Stimulated activated CD4-positive, alpha-beta T cell treated with anti-CD3 and anti-CD28 coated beads, Interleukin-2, amount 100 ng/mL, for 48 hours (primary cell): ENCODE measurements at places on chromosomes 1 and 21.

DNA sequence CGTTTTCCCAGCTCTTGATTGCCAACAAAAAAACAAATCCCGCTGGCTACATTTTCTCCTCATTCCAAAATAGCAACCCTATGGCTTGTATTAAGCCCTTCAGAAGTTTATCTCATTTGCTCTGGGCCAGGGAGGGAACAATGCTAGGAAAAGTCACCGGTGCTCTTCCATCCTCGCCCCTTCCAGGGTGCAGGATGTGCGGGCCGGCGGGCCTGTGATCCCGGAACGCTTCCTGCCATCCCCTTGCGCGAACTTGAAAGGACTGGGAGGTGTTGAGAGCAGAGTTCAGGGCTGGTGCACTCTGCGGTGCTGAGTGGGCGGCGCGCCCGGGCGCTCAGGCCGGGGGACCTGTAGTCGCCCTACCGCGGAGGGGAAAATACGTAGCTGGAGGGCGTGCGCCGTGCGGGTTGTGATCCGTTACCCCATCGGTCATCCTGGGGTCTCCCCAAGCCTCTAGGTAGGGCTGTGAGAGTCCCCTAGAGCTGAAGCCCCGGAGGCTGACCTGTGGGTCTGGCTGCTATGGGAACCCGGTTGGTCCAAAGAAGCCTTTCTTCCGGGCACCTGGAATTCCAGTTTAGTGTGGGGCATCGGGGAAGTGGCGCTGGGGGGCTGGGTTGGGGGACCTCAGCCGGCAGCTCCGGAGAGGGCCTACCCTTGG is 13.1 kb downstream of the NR5A2 start:
- no peak for DNase-seq

DNA sequence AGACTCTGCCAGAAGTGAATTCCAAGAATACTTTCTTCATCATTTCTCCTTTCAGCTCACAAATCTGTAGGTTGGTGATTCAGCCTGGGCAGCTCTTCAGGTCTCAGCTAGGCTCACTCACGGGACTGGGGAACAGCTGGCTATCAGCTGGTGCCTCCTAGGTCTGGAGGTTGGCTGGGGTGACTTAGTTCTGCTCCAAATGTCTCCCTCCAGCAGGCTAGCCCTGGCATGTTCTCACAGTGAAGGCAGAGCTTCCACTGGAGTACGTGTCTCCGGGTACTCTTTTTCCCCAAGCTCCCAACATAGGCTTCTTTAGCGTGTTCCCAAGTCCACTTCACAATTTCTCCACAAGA is 12.5 kb upstream of the VAMP4 start:
- DNase-seq = no peak

DNA sequence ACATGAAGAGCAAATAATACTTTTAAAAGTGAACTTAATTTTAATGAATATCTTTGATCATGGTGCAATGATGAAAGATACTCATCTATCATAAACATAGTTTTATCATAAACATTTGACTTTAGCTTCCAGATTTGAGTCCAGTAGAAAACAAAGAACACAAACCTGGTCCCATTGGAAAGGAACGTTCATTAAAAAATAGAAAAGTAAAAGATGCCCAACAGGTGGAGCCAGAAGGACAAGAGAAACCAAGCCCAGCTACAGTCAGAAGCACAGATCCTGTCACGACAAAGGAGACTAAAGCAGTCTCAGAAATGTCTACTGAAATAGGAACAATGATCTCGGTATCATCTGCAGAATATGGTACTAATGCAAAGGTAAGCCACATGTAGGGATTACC is 55.6 kb upstream of the MYOCOS start:
- DNase-seq = no peak

- DNase-seq = no peak
These were observed 16.9 kb downstream of the ATG4C start for GRCh38 chr1:62800825-62801306.

DNA sequence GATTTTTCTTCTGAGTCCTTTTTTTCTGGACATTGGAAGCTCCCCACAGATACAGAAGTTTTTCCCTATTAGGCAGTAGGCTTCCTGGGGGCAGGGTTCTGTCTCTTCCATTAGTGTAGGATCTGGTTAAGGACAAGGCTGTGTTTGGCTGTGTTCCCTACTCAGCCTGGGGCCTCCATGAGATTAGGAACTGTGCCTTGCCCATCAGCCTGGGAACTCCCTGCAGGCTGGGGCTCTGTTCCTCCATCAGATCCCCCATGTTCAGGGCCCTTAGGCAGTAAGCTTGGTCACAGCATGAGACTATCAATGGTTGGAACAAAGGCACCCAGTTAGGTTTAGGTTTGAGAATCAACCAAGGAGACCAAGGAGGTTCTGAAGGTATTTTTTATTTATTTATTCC is 22.7 kb downstream of the NAV1 start:
- no peak for DNase-seq

GRCh38 chr1:11908095-11908675 is 18.0 kb downstream of the KIAA2013 start:
- peak; percentile 68 for DNase-seq

DNA sequence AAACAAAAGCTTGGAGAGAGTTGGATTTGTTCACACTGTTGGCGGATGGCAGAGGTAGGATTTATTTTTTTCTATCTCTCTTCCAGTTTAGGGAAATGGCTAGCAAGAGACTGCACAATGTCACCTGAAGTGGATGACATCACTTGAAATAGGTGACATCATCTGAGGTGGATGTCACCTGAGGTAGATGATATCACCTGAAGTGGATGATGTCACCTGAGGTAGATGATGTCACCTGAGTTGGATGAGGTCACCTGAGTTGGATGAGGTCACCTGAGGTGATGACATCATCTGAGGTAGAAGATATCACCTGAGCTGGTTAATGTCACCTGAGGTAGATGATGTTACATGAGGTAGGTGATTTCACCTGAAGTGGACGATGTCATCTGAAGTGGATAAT is 413.4 kb downstream of the DSCAM start:
- no peak for DNase-seq

GRCh38 chr21:38787016-38787415 is 18.7 kb upstream of the ETS2 start:
- no peak for DNase-seq

DNA sequence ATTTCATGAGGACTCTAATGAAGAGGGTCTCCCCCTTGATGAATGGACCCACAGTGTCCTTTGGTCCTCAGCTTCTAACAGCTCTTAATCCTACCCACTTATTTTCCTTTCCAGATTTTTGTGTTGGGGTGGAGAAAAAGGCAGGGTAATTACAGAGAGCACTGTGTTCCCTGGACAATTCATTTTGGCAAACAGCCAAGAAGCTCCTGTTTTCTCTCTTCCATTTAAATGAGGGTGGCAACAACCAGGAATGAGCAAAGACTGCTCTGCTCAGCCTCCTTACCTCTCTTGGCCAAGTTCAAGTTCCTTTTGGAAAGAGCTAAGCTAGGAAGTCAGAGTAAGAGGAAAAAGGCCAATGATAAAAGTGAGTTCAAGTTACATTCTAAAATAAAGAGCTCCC is 11.9 kb downstream of the XKR8 start:
- DNase-seq = no peak

GRCh38 chr1:182330303-182330702 is 61.3 kb downstream of the GLUL start:
- no peak for DNase-seq

GRCh38 chr1:11616766-11617165 is 37.5 kb downstream of the FBXO2 start:
- no peak for DNase-seq

- no peak for DNase-seq
These were observed 14.8 kb downstream of the LYST start for GRCh38 chr1:235851939-235852338.

DNA sequence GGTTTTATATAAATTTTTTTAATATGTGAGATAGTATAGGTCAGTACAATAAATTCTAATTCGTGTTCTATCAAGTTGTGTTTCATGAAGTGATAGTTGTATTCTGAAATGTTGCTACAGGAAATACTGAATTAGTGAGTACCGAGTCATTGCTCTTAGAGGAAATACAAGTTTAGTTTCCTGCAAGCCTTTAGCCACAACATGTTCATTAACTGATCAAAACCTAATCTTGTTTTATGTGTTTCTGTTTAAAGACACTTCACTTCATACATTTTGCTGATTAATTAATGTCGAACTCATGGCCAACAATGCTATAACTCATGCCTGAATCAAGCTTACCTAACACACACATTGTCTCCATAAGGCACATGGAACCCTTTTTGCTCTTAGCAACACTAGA is 43.6 kb downstream of the LRRC7 start:
- no peak for DNase-seq

DNA sequence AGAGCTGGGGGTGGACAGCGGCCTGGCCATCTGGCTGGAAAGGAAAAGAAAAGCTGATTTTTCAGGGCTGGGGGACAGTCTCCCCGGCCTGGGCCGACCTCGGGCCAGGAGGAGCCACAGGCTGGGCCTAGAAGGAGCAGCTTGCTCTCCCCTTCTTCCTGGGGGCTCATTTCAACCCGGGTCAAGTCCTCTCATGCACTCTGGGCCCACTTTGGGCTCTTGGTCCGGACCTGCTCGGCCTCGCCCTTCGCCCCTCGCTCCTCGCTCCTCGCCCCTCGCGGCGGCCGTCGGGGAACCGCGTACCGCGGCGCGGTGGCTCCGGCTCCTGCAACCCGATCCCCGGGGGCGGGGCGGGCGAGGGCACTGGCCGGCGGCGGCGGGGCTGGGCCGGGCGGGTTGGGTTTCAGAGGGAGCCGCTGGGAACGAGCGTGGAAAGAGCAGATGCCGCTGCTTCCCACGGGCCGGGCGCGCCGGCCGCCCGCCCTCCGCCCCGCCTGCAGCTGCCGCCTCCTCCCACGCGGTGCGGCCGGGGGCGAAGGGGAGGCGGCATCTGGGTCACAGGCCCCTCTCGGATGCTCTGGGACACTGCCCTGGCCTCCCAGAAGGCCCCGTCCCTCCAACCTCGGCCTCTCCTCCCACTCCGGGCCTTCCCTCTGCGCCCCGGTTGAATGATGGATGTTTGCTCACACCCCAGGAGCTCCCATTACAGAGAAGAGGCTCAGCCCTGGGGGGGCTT is 6.6 kb downstream of the HEYL start:
- no peak for DNase-seq

DNA sequence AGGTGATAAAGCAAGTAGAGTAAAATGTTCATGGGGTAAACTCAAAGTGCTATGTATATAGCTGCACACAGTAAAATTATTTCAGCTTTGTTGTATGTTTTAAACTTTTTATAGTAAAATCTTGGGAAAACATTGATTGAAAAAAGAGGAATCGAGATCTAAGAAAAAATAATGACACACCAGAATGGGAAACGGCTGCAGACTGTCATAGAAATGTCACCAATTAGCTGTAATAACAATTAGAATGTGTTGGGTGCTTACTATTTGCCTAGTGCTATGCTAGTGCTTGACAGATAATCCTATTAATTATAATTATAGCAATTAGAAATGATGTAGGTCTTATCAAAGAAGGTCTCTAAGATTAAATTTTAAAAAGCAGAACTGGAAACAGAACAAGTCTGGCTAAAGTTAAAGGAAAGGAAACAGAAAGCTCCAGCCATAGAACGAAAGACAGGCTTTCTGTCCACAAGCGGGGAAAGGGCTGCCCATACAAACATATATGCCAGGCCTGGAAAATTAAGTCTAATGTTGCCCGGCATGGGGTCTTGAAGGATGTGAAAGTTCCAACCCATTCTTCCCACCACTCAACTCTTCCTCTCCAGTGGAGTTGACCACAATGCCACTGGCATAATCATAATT is 5.0 kb downstream of the PCNX2 start:
- DNase-seq = no peak

GRCh38 chr1:38852780-38853179 is 6.8 kb downstream of the RRAGC start:
- no peak for DNase-seq

DNA sequence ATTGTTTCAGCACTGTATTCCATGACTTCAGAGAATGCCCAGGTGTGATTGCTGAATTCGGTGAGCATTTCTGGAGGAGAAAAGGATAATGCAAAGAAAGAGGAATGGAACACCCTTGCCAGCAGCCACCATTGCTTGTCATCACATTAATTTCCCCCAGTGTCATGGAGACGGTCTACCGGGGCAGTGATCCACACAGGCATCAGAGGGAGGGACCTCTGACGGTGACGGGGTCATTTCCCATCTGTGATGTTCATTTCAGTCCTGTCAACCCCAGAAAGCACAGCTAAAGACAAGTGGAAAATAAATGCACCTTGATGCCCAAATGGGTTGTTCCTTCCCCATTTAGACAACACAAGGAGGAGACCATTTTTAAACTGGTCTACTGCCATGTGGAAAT is 376.4 kb downstream of the PCP4 start:
- DNase-seq = no peak

DNA sequence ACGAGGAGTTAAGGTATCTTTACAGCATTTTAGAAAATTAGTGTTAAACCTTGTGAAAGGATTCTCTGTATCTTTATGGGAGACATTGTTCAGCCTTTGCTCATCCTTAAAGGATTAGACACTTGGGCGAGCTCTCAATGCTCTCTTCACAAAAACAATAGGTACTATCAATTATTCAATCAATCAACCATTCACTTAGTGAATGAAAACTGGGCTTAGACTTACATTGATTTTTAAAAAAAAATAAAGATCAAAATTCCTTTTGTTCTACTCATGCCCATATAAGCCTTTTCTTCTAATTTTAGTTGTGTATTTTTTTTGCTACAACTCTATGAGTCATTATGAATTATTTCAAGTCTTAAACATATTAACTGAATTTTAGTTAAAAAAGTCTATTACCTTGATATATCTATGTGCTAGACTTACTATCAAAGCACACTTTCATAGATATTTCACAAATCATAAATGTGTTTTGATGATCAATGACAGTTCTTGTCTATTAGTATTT is 181.2 kb downstream of the DPYD start:
- DNase-seq = no peak

DNA sequence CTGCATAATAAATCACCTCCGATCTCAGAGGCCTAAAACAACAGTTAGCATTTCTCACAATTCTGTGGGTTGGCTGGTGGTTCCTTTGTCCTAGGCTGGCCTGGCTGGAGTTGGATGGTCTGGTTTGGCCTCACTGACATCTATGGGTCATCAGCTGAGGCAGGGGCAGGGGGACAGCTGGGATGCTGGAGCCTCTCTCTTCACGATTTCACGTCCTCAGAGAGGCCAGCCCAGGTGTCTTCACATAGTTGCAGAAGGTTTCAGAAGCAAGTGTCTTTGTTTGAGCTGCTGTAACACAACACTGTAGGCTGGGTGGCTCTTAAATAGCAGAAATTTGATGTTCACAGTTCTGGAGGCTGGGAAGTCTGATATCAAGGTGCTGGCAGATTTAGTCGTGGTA is 155.5 kb upstream of the CACNA1E start:
- DNase-seq = no peak

DNA sequence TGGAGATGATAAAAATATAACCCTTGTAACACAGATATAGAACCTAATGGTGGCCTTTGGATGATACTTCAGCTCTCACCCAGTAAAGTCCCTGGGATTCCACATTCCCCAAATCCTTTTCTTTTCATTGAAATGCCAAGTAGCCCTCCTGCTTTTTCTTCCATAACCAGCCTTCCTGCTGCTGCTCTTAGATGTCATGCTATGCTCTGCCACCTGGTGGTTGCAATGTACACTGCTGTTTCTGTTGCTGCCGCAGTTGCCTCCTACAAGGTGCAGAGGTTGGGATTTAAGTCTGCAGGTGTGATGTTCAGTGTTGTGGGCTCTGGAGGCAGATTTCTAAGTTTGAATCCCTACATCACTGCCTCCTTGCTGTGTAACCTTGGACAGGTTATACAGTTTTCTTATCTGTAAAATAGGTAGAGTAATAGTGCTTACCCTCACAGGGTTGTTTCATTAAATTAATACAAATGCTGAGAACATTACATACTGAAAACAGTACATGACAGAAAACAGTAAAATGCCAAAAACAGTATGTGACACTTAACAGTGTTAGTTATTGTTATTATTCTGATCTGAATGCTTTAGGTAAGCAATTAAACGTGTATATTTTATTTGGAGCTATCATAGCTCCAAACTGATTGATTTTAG is 64.3 kb downstream of the CAMSAP2 start:
- DNase-seq = peak; percentile 66
